ENCODE measurements at places on chromosomes 13 and 19.

- DNase-seq: no peak
Measured at GRCh38 chr13:24223341-24224231, 63.1 kb downstream of the SPATA13 start.

GRCh38 chr19:8482696-8483095 lies 19.7 kb downstream of the PRAM1 start:
- DNase-seq: no peak

DNA sequence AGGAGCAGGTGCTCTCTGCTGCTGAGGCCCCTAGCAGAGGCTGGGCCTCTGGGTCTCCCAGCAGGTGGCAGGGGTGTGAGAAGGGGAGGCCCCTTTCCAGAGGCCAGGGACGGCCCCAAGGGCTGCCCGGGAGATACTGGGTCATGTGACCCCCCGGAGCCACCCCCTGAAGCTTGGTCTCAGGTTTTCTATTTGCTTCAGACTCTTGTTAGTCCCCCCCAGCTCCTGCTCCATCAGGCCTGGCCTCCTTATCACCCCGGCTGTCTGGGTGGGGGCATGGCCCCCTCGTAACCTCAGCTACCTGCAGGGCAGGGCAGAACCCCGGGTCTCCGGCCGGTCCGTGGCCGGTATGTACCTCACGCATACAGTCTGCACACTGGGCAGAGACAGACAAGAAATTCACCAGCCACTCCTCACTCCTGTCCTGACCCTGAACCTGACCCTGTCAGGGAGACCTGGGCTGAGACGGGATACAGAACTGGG lies 13.2 kb upstream of the TCF3 start:
- DNase-seq: no peak

DNA sequence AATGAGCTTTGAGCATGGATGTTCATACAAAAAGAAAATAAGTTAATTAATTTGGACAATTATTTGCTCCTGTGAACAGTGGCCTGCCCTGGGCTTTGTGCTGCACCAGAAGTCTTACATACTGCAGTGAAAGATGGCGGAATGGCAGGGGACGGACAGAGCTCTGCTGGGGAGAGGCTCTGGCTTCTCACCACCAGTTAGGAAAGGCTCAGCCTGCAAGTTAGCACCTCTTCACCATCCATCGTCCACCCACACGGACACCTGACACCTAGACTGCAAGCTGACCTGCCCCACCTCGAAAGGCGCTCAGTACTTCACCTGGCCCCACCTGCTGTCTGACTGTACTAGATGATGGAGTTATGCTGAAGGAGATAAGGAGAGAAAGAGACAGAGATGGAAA lies 203.9 kb upstream of the IRS2 start:
- DNase-seq: no peak

DNA sequence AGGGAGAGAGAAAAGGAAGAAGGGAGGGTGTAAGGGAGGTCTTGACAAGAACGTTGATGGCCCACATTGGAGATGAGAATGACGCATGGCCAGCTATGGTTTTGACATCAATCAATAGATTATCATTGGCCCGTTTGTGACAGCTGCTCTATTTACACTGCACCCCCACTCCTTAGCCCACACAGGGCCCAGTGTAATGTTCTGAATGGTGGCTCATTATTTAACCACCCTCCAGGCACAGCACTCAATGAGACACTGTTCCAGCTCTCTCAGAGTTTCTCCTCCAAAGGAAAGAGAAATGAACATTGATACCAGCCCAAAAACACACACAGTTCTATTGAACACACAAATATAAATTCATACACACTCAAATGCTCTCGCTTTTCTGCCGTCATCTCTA lies 173.0 kb upstream of the IPO5 start:
- peak; percentile 5 for DNase-seq

GRCh38 chr19:601790-602189 lies 12.1 kb downstream of the HCN2 start:
- no peak for DNase-seq

DNA sequence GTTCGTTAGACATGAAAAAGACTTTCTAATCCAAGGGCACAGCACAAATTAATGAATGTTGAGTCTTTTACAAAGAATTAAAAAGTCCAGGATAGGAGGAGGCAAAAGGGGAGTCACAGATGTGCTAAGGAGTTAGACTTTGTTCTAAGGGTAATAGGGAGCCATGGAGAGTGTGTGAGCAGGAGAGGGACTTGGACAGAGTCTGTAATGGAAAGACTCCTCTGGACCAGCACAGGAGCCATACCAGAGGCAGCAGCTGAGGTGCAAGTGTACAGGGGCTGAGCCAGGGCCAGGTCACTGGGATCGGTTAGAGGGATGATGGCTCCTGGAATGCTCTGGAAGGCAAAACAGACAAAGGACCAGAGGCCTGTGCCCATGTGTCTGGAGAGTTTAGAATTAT lies 10.5 kb downstream of the GTPBP3 start:
- no peak for DNase-seq

- no peak for DNase-seq
Measured at GRCh38 chr13:101109005-101109404, 307.3 kb downstream of the NALCN start.

- no peak for DNase-seq
Measured at GRCh38 chr19:55923556-55923955, 8.6 kb downstream of the NLRP13 start.

DNA sequence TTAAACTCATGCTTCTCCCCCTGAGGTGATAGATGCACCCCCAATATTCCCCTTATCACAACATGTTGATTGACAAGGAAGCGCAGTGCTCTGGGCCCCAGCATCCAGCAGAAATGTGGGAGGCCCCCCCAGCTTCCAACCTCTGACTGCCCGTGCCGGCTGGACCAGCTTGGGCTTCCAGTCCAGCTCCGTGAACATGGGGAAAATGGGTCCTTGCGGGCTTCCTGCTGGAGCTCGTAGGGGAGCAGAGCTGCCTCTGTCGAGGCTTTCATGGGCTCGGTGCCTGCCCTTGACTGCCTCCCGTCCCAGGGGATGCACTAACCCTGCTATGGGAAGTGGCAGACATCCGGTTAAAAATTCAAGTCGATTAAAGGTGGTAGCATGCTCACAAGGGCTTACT lies 188.9 kb downstream of the COL4A1 start:
- DNase-seq: no peak

- DNase-seq: peak; percentile 20
Measured at GRCh38 chr13:61414686-61415057, 977 bp downstream of the PCDH20 start.

- DNase-seq: no peak
Measured at GRCh38 chr13:114063545-114064449, 68.6 kb downstream of the RASA3 start.

- no peak for DNase-seq
Measured at GRCh38 chr13:108528303-108528702, 101.1 kb upstream of the MYO16 start.

- DNase-seq: no peak
Measured at GRCh38 chr13:62038214-62038613, 622.6 kb upstream of the PCDH20 start.

- DNase-seq: peak; percentile 29
Measured at GRCh38 chr19:38417544-38418506, 8.2 kb downstream of the RASGRP4 start.

DNA sequence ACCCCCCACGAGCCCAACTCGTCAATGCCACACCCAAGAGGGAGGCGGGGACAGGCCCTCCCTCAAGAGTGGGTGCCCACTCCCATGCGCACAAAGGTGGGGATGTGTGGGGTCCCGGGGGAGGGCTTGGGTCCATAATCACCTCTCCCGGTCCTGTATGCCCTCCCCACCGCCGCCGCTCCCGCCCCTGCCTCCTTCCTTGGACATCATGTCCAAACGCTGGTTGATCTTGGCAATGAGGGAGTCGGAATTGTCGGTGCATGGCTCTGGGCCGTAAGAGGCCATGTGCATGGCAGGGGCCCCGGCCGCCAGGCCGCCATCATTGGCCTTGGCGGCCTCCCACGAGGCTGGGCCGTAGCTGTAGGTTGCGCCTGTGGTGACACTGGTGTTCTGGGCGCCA lies 5.9 kb downstream of the AKAP8 start:
- no peak for DNase-seq

GRCh38 chr19:34512254-34512822 lies 30.8 kb downstream of the WTIP start:
- no peak for DNase-seq

DNA sequence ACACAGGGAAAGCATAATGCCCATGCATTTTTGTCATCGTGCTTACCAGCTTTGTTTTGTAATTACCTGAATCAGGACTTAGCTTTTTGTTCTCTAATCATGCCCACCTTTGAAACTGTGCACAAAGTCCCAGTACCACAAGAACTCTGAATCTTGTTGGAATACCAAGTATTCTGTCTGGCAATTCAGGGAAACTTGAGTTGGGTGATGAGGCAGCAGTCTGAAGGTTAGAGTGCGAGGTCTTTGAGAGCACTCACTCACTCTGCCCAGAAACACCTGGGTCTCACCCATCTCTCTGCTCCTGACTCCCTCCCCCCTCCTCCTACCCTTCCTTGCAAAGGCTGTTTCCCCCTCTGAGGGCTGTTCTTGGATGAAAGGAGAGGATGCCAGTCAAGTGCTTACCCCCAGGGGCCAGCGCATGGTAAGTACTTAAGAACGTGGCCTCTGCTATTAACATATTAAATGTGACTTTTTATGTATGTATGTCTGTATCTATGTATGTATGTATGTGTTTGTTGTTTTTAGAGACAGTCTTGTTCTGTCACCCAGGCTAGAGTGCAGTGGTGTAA lies 22.4 kb downstream of the SIPA1L3 start:
- no peak for DNase-seq

- no peak for DNase-seq
Measured at GRCh38 chr13:20808874-20809273, 35.1 kb upstream of the EEF1AKMT1 start.

GRCh38 chr19:47419030-47419783 lies at the start of gene MEIS3:
MEIS3 (minus strand) TSS chr19:47419527; CDS start chr19:47419081, 446 bp downstream.
- no peak for DNase-seq

DNA sequence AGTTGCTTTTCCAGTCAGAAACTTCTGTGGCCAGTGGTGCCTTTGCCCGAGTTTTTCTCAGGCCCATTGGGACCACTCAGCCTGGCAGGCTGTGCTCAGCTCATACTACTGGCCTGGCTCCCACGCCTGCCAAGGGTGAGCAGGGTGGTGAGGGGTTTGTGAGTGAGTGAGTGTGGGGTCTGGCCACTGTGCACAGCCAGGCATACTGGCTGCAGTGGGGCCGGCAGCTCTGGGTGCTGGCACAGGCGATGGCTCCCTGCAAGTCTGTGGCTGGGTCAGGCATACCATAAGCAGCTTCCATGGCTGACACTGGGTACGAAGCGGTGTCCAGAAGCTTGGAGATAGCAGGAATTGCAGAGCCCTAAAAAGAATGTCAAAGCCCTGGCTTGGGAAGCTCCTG lies 161.0 kb downstream of the SLITRK6 start:
- DNase-seq: no peak

- DNase-seq: no peak
Measured at GRCh38 chr13:96161141-96161540, 71.2 kb downstream of the HS6ST3 start.

- DNase-seq: no peak
Measured at GRCh38 chr13:112102243-112102642, 35.3 kb downstream of the SOX1 start.

DNA sequence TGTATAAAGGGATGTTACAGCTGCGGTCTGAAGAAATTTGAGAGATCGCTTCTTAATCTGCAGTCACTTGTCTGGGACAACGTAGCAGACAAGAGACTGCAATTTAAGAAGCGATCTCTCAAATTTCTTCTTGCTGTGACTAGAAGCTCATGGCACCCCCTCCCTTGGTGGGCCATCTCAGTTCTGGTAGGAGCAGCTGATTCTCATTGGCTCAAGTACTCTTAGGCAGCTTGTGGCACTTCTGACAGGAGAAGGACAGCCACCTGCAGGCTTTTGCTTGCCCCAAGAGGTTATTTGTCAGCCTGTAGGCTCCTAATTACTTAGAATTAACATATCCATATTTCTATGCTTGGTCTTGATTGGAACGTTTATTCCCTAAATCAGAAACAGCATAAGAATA lies 503.0 kb downstream of the DCT start:
- no peak for DNase-seq

- DNase-seq: no peak
Measured at GRCh38 chr13:40101708-40102359, 446.4 kb downstream of the COG6 start.

- DNase-seq: no peak
Measured at GRCh38 chr13:65336916-65337315, 1893.2 kb downstream of the PCDH9 start.

- peak; percentile 81 for DNase-seq
Measured at GRCh38 chr13:97307882-97308624, 85.9 kb downstream of the MBNL2 start.

- DNase-seq: no peak
Measured at GRCh38 chr13:94323764-94324758, 155.4 kb downstream of the DCT start.

DNA sequence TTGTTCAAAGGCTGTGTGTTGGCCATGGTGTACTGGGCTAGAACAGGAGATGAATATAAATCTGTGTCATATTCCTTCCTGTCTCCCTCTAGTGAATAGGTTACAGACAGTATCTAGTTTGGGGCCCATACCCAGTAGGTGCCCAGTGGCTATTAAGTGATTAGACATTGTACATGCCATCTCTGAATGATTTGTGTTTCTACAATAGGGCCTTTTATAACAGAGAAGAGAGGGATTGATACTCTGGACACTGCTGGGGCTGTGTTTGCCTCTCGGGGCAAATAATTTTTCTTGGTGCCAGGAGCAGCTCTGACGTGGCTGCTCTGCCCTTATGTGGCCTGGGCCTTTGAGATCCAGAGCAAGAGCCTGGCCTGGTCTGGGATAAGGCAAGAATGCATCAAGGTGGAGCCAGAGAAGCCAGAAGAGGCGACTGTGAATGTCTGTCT lies 403.1 kb downstream of the SPRY2 start:
- DNase-seq: peak; percentile 54

- DNase-seq: no peak
Measured at GRCh38 chr13:108795841-108796240, 166.4 kb downstream of the MYO16 start.

Data from head of caudate nucleus (tissue), 42 donors.